ENCODE measurements at places on chromosomes 7 and 10.

- DNase-seq = peak; percentile 79
Measured at GRCh38 chr10:74213571-74214162, 62.6 kb downstream of the ADK start.

- no peak for DNase-seq
Measured at GRCh38 chr7:137304624-137305235, 38.8 kb downstream of the PTN start.

GRCh38 chr7:27165089-27165995, at the start of gene HOXA9:
HOXA9 (minus strand) TSS chr7:27165537; CDS start chr7:27165457, 80 bp downstream.
- DNase-seq = peak; percentile 98

DNA sequence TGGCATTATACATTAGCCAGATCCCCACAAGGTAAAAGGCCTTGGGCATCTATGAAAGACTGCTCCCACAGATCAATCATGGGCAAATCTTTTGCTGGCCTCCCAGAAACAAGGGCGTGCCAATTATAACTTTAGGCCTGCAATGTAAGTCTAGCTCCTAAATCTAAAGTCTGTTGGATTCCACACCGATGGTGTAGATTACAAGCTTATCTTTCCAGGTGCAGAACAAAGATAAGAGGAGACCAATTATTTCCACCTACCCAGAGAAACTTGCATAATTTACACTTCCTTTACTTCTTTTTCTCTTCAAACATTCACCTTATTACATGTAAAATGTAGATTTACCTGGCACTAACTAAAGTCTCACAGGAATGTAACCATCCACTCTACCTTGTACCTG, 713.1 kb downstream of the SUGCT start:
- DNase-seq = no peak

DNA sequence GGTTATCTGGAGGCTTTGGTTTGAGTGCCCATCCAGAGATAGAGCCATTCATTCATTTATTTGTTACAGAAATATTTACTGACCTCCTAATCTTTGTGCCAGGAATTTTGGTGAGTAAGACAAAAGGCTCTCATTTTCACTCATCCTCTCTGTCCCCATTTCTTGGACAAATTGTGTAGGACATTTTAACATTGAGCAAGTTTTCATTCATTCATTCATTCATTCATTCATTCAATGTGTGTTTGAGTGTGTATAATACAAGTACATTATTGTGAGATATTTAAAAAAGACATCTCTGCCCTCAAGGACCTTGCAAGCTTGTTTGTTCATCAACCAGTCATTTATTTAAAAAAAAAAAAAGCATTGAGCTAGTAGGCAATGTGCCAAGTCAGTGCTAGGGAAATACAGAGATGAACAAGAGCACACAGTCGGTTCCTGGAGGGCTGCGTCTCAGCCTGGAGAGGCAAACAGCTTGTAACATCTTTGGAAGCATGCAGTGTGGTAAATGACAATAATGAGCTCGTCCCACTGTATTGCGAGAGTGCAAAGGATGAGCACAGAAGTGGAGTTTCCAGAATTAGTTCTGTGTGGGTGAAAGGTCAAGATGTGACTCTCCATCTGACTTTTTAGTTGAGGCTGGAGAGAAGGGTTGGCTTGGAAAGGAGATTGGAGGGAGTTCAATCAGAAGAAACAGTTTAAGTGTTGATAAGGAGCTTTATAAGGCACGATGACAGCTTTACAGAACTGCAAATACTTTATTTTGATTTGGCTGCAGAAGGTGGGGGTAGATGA, 50.5 kb upstream of the HBP1 start:
- peak; percentile 34 for DNase-seq

DNA sequence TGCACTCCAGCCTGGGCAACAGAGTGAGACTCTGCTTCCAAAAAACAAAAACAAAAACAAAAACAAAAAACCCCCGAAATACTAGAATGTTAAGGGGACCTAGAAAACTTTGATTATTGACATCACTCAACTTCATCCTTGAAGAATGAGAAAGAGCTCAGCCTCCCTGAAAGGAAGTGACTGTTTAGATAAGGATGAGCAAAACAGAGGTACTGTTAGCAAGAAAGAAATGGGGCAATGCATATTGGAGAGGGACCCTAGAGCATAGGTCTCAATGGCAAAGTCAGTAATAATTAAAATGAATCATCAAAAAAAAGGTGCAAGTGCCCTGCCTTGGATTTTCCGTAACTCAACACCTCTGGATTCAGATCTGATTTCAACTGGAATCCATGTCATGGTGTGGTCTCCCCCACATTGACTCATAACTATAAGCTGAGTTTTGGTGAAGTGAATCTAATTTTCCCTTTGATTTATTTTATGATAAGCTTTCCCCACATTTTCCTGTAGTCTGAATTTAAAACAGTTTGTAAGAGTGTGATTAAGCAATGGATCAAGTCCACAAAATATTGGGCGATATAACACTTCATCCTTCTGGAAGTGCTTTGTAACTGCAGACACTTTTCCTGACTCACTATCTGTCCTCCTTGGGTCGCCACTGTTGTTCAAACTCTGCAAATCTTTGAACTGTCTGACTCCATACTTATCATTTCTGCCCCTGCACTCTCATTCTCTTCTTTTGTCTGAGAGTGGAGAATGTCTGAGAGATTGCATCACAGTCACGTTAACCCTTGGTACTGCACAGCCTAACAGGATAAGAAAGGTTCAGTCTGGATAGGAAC, 224.8 kb upstream of the LYZL1 start:
- no peak for DNase-seq

GRCh38 chr7:29019896-29020295, 61.8 kb upstream of the TRIL start:
- no peak for DNase-seq

GRCh38 chr10:35451151-35452016, 115.1 kb downstream of the CCNY start:
- DNase-seq = peak; percentile 18

GRCh38 chr7:109996927-109997326, 1094.0 kb upstream of the LRRN3 start:
- DNase-seq = no peak

DNA sequence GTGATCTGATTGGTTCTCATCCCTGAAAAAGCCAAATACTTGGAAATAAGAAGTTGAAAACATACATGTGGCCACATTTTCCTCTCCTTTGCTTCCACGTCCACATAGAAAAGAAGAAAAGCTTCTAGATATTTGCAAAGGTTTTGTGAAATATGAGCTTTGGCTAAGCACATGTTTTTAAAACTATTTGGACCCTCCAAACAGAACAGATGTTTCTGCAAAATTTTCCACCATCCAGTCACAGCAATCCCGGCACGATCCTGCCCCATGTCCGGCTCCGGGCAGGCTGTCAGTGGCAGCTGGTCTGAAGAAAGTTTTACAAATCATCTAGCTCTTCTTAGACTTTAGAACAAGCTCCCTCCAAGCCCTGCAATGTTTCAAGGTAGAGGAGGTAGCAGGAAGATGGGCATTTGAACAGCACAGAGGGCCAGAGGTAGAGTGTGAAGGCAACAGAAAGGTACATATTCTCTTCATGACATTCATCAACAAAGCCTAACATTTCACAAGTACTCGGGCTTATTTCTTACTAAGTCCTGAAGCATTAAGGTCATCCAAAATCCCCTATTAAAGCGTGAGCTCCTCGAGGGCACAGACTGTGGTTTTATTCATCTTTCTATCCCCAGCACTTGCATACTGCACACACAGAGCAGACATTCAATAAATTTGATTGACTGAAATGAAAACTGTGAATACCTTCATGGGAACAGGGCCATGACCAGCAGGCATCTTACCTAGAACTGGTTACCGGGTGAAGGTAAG, 110.1 kb downstream of the JAZF1 start:
- DNase-seq = no peak

GRCh38 chr10:114492351-114493037, 88.2 kb upstream of the AFAP1L2 start:
- DNase-seq = no peak

- DNase-seq = no peak
Measured at GRCh38 chr10:133325440-133326222, 11.1 kb downstream of the CALY start.

GRCh38 chr10:17751781-17752445, at the start of gene TMEM236:
TMEM236 (plus strand) TSS chr10:17752201; CDS start chr10:17752296, 95 bp downstream.
- DNase-seq = no peak

DNA sequence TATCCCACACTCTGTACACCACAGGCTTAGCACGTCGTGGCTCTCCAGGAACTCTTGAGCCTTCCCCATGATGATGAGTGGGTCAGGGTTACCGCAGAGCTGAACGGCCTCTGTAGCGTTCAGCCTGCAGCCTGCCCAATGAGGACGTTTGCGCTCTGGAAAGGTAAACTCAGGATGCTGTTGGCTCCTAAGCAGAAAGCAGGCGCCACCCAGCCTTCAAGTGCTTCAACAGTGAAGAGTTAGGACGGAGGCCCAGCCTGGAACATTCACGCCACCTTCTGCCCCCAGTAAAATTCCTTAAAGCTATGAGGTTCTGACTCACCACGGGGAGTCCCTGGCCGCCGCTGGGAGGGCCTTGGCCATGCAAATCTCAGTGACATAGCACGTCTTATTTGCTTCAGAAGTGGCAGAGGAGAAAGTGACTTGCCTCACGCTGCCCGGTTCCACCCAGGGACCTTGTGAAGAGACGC, 161.5 kb upstream of the SH2B2 start:
- DNase-seq = peak; percentile 67

DNA sequence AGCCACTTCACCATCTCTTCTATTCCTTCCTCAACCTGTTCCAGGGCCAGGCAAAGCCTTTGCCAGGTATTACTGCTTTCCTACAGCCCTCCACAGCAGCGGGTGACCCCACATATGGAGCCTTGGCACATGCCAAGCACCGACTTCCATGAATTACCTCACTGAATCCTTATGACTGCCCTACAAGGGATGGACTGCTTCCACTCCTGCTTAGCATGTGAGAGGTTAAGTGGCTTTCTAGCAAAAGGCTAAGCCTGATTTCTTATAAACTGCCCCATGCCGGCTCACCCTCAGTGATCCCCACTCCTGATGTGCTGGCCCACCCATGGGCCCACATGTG, 44.0 kb upstream of the PDLIM1 start:
- no peak for DNase-seq

DNA sequence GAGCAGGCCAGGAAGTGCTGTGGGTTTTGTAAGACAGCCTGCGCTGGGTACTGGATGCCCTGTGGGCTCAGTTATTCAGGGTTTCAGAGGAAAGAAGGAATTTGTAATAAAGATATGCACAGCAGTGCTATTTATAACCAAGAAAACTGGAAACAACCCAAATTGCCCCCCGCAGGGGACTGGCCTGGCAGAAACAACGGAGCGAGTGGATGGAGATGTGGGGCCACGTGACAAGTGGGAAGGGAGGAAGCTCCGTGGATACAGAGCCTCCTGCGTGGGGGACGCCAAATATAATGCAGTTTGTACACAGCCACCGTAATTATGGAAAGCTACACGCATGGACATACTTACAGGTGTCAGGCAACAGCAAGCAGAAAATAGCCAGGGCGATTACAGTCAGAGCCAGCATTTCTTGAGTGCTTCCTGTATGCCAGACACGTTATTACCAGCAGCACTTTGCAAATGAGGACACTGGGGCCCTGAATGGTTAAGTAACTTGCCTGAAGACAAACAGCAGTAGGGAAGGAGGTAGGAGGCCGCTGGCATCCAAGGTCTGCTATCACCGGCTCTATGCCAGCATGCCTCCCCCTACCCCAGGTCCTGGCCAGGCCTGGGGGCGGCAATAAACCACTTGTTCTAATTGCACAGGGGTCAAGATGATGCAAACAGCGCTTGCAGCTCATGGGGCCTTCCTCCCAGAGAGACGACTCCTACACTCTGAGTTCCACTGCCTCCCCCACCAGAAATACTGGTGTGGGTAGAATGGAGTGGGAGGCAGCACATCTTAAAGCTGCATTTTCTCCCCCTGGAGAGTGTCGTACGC, 8.7 kb upstream of the CAMK2B start:
- DNase-seq = no peak

DNA sequence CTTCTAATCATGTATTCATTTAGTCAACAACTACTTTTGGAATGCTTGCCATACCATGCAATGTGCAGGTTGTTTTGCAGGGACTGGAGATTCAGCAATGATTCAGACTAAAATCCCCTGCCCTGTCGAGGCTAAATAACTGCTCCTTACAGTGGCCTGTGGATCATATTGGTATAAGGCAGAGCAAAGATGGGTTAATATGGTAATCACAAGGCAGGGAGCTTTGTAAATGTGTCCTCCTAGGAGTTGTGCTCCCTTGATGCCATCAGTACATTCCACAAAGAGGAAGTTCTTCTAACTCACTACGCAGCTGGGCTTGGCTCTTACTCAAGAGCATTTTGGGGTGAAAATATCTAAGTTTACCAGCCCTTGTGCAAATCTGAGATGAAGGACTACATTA, 614 bp upstream of the IFIT2 start:
- peak; percentile 67 for DNase-seq

DNA sequence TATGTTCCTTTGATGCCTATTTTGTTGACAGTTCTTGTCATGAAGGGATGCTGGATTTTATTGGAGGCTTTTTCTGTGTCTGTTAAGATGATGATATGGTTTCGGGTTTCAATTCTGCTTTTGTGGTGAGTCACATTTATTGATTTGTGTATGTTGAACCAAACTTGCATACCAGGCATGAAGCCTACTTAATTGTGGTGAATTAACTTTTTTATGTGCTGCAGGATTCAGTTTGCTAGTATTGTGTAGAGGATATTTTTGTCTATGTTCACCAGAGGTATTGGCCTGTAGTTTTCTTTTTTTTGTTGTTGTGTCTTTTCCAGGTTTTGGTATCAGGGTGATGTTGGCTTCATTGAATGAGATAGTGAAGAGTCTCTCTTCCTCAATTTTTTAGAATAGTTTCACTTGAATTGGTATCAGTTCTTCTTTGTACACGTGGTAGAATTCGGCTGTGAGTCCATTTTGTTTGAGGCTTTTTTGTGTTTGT, 345.9 kb downstream of the KIF20B start:
- peak; percentile 28 for DNase-seq

DNA sequence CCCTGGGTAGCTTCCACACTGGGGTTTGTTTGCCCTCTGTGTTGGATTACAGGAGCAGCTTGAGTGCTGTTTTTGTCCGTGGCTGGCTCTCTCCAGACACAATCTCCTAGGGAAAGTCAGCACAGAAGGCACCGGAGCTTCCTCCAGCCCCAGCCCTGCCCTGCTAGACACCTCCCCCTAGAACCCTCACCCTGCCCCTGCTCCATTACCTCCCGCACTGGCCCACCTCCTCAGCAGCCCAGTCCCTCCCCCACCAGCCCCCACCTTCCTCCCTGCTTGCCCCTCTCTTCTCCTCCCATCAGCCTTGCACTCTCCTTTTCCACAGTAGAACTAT, 130.5 kb downstream of the ADCY1 start:
- DNase-seq = no peak
